ENCODE measurements at places on chromosomes 16 and 17.

DNA sequence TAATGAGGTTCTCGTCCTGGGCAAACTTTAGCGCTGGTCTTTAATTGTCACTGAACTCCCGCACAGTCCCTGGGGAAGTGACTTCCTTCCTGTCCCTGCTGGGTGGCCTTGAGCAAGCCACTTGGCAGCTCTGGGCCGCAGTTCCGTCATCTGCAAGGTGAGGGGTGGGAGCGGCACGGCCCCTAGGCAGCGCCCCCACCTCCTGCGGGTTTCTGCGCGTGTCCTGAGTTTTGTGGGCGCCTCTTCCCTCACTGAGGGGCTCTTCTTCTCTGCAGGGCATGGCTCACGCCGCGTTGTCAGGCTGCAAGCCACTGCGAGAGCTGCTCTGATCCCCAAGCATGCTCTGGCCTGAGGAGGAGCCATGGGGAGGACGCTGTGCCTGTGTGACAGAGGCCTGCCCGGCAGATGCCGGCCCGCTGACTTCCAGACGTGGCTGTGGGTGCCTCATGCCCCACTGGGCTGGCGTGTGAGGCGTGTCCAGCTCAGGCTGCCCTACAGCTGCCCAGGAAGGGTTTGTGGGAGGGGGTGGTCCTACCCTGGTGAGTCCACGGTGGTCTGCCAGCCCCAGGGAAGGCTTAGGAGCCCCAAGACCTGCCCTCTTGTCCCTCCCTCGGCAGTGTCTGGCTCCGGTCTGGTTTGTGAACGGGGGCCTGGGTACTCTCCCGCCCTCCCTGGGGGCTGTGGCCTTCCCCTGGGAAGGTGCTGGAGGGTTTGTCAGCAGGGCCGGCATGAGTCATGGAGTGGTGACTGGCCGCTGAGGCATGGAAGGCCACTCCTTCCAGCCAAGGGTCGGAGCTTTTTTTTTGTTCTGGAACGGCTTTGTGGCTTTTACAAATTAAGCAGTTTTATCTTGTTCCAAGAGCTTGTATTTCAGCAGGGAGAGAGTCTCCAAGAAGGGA, 182.0 kb downstream of the SEC14L1 start:
- no peak for DNase-seq

DNA sequence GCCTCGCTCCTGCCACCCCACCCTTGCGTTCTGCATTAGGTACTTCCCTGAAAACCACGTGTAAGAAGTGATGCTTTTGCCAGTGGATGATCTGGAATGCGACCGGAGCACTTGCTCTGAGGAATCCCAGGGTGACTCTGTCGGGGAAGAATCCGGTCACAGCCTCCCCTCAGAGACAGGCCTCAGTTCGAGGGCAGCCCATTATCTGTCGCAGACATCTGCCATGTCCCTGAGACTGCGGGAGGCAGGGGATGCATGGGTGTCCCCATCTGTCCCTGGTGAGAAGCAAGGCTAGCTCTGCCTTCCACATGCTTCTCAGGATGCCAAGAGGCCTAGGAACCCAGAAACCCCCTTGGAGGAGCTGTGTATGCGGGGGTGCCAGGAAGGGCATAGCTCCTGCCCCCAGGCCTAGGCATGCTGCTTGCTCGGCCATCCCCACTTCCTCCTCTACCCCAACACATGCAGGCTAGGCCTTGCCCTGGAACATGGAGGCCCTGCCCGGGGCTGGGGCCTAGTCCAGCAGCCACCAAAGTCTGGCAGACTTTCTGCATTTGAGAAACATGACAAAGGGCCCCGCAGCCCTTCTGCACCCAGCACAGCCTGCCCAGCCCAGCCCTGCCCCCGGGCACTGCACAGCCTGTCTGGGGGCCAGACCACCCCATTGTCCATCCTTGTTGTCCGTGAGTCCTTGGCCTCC, 20.5 kb downstream of the MNT start:
- no peak for DNase-seq

DNA sequence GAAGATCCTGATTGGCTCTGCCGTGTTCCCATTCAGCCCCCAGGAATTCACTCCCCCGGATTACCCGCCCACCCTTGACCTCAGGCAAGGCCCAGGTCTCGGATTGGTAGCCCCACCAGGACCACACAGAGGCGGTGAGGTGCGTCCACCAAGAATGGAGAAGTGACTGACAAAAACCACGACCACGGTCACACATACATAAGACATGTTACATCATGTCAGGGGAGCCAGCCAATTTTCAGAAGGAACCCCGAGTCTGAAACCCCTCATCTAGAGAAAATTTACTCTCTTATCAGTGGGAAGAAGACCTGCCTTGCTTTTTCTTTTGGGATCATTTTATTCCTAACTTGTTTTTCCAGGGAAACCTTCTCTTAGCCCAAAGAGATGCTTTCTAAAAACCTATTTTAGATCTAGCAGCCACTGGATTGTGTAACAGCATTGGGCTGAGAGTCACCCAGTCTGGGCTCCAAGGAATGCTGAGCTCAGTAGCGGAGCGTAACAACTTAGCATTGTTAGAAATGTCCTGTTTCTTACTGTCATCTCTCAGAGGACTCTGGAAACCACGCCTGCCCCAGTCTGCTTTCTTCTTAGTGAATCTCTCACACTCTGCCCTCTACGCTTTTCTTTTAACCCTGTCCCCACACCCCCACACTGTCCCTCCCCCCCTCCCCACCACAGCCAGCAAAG, 164.1 kb downstream of the CMIP start:
- no peak for DNase-seq

- no peak for DNase-seq
These were observed 64.5 kb upstream of the MED9 start for GRCh38 chr17:17412326-17412725.

GRCh38 chr16:72946474-72947194, 101.3 kb downstream of the ZFHX3 start:
- no peak for DNase-seq

- no peak for DNase-seq
These were observed 276.4 kb downstream of the FOXL1 start for GRCh38 chr16:86854626-86855294.

DNA sequence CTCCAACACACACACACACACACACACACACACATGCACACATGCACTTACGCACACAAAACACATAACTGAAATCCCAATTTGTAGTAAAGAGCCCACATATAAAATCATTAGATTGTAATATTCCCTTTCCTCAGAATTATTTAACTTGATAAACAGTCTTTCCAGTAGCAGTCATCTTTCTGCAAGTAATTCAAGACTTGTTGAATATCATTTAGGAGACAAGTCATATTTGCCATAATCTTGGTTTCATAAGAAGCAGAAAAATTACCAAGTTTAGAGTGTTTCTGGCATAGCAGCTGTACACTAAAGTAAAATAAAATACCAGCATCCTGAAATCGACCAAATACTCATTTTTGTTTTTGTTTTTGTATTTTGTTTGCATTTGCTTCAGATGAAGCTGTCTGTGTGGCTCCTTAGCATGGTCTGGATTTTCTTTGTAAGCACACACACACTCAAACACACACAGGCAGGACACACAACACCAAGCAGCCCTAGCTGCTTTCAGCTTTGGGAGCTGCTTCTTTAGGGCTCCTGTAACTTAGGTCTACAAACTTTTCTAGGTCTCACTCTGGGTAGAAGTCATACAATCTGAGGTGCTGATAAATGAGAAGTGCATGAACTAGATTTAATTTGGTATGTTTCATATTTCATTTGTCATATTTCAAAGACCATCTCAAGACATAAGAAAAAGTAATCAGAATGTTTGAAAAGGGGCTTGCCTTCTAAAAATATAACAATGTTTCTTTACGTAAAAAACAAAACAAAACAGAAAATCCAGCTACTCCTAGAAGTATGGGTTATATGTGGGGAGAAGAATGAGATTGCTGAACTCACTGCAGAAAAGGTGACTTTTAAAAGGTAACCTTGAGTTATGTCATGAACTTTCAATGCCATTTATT, 3.0 kb downstream of the SALL1 start:
- DNase-seq = no peak

DNA sequence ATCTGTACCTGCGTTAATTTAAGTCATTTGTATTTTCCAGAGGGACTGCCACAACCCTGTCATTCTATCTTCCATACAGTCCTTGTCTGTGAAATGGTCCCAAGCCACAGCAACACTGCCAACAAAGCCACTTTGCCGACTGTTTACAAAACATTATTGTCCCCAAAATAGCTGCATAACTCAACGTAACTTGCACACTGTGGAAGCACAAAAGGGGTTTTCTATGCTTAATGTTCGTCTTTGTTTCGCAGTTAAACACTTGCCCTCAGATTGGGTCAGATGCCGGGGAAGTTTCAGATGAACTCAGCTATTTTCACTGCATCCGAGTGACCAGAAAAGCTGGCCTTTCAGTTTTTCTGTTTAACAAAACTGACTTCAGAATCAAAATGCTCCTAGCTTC, 4.6 kb downstream of the SEC14L5 start:
- DNase-seq = no peak

DNA sequence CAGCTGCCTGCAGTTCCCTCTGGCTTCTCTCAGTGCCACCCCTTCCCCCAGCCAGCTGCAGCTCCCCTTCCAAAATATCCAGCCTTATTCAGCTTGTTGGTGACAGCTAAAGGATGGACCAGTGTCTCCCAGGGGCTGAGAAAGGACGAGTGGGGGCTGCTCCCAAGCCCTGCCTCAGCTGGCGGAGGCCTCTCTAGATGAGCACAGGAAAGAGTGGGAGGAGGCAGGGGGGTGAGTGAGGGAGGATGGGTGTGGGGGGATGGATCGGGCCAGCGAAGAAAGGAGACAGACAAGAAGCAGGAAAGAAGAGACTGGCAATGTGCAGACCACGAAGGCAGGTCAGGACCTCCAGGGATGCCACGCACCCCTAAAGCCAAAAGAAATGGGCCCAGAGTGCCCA, 17.5 kb downstream of the PIPOX start:
- no peak for DNase-seq

DNA sequence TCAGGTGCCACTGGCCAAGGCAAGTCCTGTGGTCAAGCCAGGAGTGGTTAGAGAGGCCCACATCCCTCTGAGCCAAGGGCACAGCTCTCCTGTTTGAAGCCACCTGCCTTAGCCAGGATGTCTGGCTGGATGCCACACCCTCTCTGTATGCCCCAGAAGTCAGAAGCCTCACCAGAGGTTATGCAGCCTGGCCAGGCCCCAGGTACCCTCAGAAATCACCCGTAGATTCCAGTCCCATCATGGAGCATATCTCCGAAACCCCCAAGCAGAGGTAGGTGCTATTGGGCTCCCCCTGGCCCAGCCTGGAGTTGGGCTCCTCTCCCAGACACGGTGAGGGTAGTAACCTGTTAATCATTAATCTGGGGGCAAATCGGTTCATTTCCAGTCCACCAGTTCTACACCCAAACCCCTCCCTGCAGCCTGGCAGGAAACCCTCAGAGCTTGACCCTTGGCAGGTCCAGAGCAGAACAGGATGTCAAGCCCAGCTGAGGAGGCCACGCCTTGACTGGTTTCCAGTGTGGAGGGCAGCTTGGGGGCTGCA, 60.6 kb upstream of the TMEM97 start:
- no peak for DNase-seq

DNA sequence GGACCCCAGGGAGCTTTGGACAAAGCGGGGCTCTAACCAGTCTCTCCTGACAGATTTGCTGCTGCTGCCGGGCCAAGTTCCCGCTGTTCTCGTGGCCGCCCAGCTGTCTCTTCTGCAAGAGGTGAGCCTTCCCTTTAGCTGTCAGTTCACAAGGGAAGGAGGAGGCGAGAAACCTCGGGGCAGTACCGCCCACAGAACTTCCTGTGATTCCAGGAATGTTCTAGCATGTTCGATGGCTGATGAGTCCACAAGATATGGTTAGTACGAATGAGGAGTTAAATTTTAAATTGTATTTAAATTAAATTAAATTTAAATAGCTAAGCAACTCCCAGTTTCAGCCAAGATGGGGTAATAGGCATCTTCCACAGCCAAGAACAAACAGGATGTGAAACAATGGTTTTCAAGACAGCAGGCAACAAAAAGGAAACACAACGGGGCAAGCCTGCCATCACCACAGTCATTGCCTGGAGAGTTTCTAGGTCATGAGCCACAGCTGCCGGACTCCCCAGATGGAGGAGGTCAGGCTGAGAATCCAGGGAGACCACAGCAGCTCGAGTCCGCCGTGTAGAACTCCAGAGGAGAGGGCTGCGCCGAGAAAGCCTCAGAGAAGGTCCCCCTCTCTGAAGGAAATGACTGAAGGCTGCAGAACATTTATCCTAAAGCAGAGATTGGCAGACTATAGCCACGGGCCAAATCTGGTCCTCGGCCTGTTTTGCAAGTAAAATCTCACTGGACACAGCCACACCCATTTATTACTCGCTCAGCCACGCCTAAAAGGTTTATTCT, 9.5 kb upstream of the TCF25 start:
- DNase-seq = no peak

- DNase-seq = no peak
These were observed 39.4 kb upstream of the MRC2 start for GRCh38 chr17:62588109-62588508.

DNA sequence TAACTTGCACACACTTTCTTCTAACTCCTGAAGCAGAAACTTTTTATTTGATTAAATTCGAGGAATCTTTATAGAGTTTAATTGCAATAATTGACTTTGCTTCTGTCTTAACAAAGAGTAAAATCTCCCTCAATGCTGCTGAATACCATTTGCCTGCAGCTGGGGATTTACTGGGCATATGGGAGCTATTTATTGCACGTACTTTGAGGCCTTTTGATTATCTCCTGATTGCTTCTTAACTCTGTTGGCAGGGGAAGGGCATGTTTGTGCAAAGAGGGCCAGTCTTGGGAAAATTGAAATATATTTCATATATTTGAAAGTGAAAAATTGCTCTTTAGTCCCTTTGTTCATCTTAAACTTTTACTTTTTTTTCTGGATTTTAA, 156.8 kb upstream of the CHMP6 start:
- DNase-seq = no peak

DNA sequence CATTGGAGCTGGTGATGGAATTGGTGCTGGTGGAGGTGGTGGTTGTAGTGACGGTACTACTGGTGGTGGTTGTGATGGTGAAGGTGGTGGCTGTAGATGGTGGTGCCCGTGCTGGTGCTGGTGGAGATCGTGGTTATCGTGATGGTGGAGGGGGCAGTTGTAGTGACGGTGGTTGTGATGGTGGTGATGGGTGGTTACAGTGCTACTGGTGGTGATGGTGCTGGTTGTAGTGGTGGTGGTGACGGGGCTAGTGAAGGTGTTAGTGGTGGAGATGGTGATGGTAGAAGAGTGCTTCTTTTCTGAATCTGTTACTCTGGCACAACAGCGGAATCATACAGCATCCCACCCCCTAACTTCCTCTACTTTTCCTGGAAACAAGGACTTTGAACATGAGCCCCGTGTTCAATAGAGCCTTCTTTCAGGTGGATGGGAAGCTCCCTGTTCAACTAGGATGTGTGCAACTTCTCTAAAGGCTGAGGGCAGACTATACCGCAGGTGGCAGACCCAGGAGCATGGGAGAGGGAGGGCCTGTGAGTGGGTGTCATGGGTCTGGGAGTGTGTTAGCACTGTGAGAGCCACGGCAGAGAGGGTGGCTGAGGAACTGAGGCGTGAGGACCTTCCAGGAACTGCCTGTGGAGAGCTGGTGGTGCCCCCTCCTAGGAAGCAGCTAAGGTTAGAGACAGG, 8.2 kb downstream of the TBX21 start:
- DNase-seq = no peak
